ENCODE measurements at places on chromosomes 12 and 14.

DNA sequence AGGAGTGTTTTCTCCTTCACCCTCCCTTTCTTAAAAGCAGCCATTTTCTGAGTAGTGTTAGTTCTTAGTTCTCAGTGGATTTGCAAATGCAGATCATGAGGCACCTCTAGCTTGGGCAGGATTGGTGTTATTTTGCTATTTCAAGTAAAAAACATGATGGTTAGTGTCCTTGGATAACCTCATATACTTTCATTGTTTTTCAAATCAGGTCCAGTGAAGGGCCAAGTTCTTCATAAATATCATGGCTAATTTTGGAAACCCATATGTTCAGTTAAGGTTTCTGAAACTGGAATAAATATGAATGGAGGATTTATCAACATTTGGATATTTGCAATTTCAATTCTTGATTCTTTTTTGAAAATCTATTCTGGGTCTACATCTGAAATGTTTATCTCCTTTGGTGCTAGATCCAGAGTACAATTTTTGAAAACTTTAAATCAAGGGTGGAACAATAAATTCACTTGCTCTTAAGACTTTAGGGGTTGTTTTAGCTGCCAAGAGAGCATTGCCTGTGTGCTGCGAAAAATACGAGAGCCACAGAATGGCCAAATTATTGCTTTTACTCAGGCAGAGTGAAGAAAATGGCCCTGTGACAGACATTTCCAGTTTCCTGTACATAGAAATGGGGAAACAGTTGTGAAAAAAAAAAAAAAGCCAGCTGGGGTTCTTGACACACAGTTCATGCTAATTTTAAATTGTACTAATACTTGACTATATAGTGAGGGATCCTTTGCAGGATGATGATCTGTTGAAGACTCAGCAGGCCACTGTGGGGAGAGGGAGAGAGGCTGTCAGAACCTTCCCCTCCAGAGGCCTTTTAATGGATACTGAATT lies 104.6 kb downstream of the BICD1 start:
- no peak for DNase-seq

DNA sequence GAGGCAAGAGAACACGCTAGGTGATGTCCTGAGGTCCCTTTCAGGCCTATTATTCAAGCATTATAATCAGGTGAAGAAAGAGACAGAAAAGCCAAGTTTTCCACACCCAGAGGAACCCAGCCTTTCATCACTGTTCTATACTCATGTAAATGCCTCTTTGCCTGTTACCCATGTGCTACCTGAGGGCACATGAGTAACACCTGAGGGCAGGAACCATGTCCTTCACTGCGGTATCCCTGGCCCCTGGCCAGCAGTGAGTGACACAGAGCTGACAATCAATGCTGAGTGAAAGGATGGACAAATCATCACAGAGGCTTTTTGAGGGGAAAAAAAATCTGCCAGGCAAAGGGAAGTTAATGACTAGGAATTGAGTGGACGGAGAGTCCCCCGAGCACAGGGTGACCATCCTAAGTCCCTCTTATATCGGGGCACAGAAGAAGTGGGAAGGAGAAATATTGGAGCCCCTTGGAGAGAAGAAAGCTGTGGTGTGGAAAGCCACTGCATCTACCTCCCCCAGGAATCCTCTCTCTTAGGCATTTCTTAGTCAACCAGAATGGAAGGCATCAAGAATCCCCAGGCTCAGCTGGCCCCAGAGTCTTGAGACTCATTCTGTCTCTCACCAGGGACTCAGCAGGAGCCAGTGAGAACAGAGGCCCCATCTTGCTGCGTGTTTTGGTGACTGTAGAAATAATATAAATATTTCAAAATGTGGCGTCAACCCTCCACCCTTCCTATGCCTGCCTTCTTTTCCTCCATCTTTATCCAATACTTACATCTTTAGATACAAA lies 212.9 kb downstream of the DPF3 start:
- no peak for DNase-seq

- no peak for DNase-seq
These were observed 283.1 kb downstream of the MDGA2 start for GRCh38 chr14:47392326-47392725.

GRCh38 chr14:52926953-52927352 lies 23.9 kb downstream of the FERMT2 start:
- no peak for DNase-seq

GRCh38 chr12:102811110-102811737 lies 105.8 kb downstream of the PAH start:
- no peak for DNase-seq

DNA sequence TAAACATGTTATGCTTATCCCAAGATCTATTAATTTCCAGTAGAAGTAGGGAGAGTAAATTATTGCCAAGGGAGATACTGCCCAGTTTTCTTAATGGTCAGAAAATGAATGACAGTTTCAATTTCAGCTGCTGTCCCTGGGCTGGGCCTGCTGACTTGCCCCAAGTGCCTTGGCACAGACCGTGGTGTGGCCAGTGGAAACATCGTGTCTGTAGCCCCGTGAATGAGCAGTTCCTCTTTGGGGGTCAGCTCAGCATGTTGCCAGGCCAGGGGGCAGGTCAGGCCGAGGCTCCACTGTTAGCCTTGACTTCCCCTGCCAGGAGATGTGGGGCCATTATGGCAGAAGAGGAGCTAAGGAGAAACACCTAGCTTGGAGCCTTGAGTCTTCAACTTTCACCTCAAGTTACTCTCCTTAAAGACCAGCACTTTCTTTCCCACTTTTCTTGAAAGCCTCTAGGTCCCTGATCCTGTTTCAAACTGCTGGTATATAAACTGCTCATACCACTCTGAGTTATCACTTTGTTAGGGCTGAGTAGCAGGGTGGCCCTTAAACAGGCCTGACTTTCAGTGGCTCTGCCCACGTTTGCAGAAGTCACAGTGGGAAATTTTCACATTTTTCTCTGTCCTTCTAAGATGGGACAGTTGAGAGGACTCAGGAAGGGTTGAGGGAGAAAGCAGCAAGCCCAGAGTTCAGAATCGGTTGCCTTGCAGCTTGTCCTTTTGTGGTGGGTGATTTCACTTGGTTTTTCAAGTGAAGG lies 73.2 kb downstream of the SUSD6 start:
- DNase-seq, result no peak

- DNase-seq, result no peak
These were observed 182.2 kb downstream of the AACS start for GRCh38 chr12:125247477-125247876.

GRCh38 chr12:27534060-27534764 lies 10.2 kb downstream of the PPFIBP1 start:
- DNase-seq, result no peak

DNA sequence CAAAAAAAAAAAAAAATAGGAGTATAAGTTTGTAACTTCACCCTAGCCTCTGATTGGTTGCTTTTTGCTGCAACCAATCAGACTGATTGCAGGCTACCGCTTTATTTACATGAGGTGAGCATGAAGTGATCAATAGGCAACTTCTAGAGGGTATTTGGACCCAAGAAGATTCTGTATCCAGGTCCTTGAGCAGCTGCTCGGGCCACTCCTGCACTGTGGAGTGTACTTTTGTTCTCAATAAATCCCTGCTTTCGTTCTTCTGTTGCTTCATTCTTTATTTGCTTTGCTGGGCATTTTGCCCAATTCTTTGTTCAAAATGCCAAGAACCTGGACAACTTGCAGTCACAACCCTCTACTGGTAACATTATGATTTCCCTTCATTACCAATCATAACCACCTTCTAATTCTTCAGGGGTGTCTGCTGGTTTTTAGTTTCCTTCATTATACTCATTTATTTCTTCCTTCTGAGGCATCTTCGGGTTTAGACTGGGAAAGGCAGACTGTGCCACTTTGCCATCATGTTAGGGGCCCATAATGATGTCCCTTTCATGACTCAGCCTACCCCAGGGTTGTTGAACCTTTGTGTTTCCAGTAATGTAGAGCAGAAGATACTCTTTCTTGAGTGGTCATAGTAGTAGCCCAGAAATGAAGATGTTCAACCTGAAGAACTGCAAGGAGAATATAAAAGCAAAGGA lies 43.4 kb upstream of the LIMA1 start:
- no peak for DNase-seq

GRCh38 chr14:87935886-87936285 lies 57.1 kb downstream of the GALC start:
- DNase-seq, result no peak

- no peak for DNase-seq
These were observed 286.4 kb downstream of the NELL2 start for GRCh38 chr12:44589697-44590096.

DNA sequence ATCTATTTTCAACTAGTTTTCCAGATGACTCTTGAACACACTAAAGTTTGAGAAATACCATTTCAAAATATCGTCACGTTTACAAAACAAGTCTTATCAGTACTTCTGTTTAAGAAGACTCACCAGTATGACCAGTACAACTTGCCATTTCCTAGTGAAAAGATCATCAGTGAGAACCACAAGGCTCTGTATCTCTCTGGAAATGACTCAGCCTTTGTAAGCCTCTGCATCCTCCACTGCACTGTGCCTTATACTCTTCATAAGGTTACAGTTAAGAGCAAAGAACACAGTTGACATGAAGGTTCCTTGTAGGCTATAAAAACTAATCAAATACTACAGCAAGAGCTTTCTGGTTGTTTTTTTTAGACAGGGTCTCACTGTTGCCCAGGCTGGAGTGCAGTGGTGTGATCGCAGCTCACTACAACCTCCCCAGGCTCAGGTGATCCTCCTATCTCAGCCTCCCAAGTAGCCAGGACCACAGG lies 5.7 kb upstream of the VTI1B start:
- no peak for DNase-seq

- no peak for DNase-seq
These were observed at the start of gene SLC10A1 for GRCh38 chr14:69796797-69797500. Gene SLC10A1, minus strand, starts transcription at chr14:69797241. Its CDS starts 86 bp downstream, at chr14:69797155.

- no peak for DNase-seq
These were observed 6.2 kb downstream of the TTLL5 start for GRCh38 chr14:75667099-75667765.

GRCh38 chr12:110317911-110318310 lies 36.9 kb downstream of the ATP2A2 start:
- DNase-seq, result no peak

DNA sequence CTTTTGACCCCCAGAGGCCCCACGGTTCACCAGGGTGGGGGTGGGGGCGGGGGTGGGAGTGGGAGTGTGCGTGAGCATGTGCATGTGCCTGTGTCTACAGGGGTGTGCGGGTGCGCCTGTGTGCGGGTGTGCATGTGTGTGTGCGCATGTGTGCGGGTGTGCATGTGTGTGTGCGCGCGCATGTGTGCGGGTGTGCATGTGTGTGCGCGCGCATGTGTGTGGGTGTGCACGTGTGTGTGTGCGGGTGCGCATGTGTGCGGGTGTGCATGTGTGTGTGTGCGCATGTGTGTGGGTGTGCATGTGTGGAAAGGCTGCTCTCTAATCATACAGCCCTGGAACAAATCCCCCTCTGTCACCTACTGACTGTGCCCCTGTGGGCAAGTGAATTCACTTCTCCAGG lies 38.8 kb downstream of the RFLNA start:
- DNase-seq, result no peak

DNA sequence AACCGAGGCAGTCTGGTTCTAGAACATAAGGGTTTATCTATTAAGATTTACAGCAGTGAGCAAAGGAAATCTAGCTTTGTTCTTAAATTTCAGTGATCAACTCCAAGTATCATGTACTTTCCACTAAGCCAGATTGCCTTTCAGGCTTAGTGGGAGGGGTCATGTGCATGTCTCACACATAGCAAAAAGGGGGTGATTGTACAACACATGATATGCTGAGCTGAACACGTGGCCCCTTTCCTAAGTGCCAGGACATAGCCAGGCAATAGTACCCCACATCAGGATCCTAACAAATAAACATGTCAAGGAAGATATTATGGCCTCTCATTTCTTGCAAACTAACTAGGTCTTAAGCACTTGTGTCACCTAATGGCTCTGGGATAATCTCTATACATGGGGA lies 347.2 kb downstream of the C12orf75 start:
- no peak for DNase-seq

DNA sequence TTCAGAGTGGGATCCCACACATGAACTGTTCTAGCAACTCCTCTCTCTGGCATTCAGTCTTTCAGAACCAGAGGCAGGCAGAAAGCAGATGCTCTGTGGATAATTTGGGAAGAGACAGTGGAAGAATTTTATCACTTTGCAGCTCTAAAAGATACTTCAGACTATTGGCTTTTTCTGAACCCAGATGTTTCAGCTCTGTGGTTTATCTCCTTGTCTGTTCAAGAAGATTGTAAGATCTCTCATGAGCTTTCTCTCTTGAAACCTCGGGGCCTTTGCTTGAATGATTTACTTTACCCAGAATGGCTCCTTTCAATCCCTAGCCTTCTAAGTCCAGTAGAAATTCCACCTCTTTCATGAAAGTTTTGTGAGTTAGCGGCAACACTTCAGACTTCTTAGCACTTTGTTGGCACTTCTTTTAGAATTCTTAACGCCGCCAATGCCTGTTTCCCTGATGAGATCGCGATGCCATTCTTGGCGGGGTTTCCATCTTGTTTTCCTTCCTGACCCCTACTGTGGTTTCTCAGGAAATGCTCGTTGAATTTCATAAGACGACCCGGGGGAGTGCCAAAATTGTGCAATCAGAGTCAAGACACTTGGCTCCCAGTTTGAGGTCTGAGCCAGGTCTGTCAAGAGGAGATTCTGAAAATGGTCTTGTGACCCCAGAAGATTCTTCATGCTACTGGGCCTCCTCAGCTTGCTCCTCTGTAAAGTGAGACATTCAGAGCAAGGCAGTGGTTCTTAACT lies 107.0 kb upstream of the PRICKLE1 start:
- DNase-seq, result no peak

DNA sequence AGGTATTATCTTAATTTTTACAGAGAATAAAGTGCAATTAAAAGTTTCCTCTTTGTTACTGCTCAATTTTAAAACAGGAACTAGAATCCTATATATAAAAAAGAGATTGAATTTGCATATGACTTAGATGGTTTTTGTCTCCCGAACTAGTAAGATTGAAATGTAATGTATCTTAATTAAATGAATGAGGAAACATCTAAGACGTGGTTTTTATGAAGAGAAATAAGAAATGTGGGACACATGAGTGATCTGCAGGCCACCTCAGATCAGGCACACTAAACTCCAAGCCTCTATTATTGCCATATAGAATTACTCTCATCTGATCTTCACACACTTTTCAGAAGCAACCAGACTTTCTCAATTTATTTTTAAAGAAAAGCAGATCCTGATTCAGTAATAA lies 158.6 kb downstream of the CPNE8 start:
- no peak for DNase-seq

DNA sequence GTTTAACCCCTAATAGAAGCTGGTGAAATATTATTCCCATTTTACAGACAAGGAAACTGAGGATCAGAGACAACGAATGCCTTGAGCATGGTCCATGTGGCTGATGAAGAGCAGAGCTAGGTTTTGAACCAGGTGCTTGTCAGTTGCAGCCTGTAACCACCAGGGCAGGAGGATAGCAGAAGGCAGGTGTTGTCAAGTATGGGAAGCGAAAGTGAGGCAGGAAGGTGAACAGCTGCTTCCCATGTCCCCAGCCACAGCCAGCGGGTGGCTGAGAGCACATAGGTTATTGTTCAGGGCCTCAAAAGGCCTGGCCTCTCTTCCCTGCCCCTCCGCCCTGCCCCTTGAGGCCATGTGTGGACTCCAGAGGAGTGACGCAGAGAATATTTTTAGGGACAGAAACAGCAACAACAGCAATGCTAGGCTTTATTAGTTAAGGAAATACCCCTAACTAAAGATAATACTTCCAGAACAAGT lies 39.6 kb downstream of the IQSEC3 start:
- DNase-seq, result no peak

- DNase-seq, result no peak
These were observed 73.3 kb downstream of the B4GALNT3 start for GRCh38 chr12:532908-533565.
